ENCODE measurements at places on chromosomes 6 and 20.

GRCh38 chr6:82006027-82006738 lies 241.4 kb downstream of the IBTK start:
- DNase-seq, result peak; percentile 59

- DNase-seq, result no peak
These were observed 5.6 kb upstream of the FRMD1 start for GRCh38 chr6:168084465-168085160.

DNA sequence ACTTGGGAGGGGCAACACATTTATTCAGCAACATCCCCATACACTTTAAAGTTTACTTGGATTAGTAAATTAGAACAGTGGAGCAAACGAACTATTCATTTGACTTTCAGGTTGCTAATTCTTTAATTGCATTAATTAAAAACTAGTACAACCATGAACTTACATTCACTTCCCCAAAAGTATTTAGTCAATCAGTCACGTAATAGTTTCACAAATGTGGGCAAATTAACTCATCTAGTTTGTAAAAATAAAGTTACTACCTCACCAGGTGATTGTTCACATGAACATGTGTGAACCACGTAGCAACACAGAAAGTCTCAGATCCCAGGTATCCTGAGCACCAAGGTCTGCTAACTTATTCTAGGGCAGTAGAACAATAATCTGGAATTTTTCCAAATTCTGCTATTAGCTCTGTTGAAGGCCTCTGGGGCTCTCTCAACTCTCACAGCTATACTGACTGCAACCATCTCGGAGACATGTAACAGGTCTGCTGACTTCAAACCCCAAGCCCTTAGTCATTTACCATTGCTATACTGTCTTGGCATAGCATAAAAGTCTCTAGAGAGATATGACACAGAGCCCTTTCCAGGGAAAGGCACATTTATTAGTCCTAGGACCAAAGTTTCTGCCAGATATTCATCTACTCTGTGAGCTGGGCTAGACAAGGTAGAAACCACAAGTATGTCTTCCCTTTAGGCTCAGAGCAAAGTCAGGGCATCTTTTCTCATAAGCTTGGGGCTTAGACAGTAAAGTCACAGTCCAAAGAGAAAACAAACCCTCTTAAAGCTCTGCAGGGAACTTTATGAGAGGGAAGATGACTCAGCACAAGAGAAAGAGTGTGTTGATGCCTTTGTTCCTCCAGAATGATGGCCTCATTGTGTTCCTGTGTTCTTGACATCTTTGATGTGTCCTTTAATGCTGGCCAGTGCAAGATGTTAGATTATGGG lies 50.9 kb upstream of the CCDC28A start:
- DNase-seq, result peak; percentile 24

GRCh38 chr6:36834576-36835341 lies 4.5 kb downstream of the CPNE5 start:
- DNase-seq, result no peak

DNA sequence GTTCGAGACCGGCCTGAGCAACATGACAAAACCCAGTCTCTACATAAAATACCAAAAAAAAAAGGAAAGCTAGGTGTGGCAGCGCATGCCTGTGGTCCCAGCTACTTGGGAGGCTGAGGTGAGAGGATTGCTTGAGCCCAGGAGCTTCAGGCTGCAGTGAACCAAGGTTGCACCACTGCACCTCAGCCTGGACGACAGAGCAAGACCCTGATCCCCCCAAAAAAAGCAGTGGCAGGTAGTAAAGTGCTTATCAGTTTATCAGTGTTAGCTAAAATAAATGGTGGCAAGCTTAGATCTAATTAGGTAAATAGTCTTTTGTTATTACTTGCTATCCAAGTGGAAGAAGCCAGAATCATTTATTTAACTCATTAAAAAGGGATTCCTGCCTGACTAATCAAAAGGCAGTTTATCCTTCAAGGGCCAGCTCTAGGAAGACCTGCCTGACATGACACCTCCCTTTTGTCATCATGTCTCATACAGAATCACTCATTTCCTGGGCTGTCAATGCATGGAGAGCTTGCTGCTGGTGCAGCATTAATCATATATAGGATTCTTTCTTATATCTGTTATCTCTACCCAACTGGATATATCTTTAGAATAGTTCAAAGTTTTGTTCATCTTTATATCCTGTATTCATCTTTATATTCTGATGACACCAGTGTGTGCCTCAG lies 9.6 kb downstream of the DSTN start:
- peak; percentile 58 for DNase-seq

- peak; percentile 64 for DNase-seq
These were observed 74.4 kb upstream of the FBXL4 start for GRCh38 chr6:99022039-99022609.

GRCh38 chr20:53409447-53409717 lies 184.3 kb downstream of the ZNF217 start:
- no peak for DNase-seq

- no peak for DNase-seq
These were observed 616.4 kb upstream of the AGPAT4 start for GRCh38 chr6:161890133-161890831.

DNA sequence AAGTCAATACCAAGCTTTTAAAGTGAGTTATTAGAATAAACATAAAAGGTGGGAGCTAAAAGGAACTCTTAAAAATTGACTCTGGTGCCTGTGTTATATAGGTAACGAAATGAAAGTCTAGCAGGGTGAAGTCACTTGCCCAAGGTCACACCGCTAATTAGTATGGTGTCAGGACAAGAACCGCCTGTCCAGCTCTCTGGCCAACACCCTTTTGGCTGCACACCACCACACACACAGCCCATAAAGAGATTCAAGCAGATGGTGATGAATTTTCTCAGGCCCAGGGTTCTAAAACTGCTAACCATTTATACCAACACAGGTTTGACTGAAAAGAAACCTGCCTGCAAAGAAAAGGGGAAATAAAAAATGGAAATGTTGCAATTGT lies 20.2 kb downstream of the GFOD1 start:
- DNase-seq, result no peak

DNA sequence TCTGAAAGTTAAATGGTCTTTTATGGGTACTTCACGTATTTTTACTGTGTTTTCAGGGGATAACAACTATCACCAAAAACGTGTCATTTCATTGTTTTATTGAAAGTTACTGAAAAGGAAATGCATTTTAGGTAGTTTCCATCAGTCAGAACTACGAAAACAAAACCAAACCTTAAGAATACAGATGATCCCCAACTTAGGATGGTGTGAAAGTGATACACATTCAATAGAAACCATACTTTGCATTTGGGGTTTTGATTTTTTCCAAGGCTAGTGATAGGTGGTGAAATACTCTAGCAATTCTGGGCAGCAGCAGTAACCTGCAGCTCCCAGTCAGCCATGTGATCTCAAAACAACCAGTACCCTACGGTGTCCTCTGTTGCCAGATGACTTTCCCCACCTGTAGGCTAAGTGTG lies 25.9 kb upstream of the EFHC1 start:
- no peak for DNase-seq

DNA sequence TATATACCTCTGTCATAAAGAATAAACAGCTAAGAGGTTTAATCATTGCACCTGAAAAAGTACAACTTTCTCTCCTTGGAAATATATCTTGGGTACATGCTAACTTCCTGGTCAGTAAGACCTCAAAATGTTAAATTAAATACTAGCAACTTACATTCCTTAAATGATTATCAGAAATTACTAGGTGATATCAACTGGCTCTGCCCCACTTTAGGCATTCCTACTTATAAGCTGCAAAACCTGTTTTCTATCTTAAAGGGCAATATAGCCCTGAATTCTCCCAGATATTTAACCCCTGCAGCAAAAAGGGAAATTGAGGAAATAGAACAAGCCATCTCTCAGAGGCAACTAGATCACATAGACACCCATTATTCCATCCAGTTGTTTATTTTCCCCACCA lies 20.8 kb downstream of the HLA-DPA1 start:
- DNase-seq, result no peak

DNA sequence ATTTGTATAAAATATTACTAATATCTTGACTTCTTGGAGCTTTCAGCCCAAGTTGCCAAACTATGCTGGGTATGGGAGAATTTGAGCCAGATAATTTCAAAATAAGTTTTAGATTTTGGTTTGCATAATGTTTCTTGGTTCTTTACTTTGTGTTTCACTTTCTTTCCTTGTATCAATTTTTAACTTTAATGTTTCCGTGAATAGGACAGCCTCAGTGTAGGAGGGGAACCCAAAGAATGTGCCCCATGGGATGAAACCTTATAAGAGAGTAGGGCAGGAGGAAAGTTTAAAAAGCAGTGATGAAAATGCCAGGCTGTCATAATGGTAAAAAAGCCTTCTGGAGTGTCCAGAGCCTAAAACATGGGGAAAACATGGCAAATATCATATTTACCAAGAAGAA lies 252.4 kb upstream of the IRAK1BP1 start:
- no peak for DNase-seq

DNA sequence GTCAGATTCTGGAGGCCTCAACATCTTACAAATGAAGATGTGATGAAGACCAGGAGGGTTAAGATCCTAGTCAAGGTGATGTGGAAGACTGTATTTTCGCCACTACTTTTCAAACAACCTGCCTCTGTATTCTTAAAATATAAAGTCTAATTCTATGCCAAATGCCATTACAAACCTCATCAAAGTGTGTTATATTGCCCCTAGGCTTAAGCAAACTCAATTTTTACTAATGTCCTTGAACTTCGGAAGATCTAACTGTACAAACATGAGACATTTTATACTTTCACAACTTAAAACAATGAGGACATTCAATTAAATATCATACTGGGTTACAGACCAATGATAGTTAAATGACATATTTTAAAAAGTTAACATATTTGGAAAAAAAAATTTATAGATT lies 19.1 kb downstream of the ASCC3 start:
- no peak for DNase-seq

DNA sequence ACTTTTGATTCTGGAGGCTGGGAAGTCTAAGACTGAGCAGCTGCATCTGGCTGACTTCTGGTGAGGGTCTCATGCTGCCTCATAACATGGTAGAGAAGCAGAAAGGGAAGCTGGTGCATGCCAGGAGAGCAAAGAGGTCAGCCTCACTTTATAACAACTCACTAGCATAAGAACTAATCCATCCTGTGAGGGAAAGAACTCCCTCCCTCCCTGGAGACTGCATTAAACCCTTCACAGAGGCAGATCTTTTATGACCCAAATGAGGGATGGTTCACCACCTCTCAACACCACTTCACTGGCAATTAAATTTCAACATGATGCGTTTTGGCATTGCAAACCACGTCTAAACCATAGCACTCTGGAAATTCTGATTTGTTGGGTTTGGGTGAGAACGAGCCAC lies 33.9 kb downstream of the STXBP5 start:
- no peak for DNase-seq

- no peak for DNase-seq
These were observed 21.2 kb upstream of the MAPK13 start for GRCh38 chr6:36109092-36109491.

DNA sequence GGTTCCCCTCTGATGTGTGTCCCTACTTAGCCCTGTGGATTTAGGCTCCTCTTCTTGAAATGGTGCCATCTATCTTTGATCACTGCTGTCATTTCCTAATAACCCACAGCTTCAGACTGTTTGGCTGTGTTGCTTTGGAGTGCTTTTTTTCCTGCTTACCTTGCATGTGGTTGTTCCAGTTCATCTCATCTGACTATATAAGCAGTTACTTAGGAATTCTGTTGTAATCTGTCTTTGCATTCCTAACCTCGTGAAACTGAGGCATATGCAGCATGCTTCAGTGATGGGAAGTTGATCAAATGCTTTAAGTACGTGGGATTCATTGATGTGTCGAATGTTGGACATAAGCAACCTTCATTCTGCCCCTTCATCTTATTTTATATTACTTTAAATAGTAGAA lies 115.8 kb upstream of the FLRT3 start:
- peak; percentile 80 for DNase-seq

- DNase-seq, result no peak
These were observed 187.7 kb downstream of the SOD2 start for GRCh38 chr6:159505140-159505922.

- no peak for DNase-seq
These were observed 109.0 kb downstream of the MCHR2 start for GRCh38 chr6:99885051-99885450.

GRCh38 chr6:7773914-7774313 lies 48.0 kb downstream of the BMP6 start:
- no peak for DNase-seq

- DNase-seq, result no peak
These were observed 151.7 kb downstream of the THBS2 start for GRCh38 chr6:169101981-169102380.

DNA sequence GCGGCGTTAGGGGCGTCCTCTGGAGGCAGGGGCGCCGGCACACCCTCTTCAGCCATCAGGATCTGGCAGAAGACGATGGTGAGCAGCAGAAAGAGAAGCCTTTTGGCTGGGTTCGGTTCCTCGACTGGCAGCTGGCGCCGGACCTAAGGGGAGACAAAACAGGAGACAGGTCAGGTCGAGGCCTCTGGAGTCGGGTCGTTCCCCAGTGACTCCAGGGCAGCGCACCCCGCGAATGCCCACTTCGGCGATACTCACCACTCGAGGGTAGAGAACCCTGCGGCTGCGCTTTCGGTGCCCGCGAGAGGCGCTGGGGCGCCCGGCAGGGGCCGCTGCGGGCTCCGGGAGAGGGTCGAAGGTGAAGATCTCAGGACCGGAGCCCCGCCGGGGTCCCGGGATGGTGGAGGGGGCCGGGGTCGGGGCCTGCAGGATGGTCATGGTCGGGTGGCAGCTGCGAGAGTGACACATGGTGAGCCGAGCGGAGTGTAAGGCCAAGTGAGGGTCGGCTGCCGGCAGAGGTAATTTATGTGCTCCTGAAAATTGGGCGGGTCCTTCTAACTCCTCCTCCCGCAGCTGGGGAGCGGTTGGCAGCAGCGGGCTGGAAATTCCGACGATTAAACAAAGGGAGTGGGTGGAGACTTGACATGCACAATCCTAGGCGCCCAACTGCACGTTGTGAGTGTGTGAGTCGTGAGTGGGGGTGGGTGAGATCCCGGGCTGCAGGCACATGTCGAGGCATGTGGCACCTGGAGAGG lies at the start of gene IER3:
TSS of gene IER3 (minus strand) at position 494 of the 752 bp plus-strand sequence. CDS start at position 465, 29 bp downstream.
- DNase-seq, result peak; percentile 97

GRCh38 chr20:46312075-46312944 lies 4.0 kb upstream of the CDH22 start:
- DNase-seq, result no peak

GRCh38 chr6:170288852-170289179 lies 2.1 kb downstream of the DLL1 start:
- no peak for DNase-seq

GRCh38 chr6:49849213-49849907 lies 17.0 kb downstream of the CRISP1 start:
- DNase-seq, result peak; percentile 68

GRCh38 chr6:3260296-3260695 lies 1.5 kb downstream of the PSMG4 start:
- no peak for DNase-seq
